MCF 10A (cell line): ENCODE measurements at places on chromosomes 6 and 20. TPM values are rescaled to one million over a fixed set of nuclear protein-coding genes. Genes with fewer than 3 reads are reported as not detected.

DNA sequence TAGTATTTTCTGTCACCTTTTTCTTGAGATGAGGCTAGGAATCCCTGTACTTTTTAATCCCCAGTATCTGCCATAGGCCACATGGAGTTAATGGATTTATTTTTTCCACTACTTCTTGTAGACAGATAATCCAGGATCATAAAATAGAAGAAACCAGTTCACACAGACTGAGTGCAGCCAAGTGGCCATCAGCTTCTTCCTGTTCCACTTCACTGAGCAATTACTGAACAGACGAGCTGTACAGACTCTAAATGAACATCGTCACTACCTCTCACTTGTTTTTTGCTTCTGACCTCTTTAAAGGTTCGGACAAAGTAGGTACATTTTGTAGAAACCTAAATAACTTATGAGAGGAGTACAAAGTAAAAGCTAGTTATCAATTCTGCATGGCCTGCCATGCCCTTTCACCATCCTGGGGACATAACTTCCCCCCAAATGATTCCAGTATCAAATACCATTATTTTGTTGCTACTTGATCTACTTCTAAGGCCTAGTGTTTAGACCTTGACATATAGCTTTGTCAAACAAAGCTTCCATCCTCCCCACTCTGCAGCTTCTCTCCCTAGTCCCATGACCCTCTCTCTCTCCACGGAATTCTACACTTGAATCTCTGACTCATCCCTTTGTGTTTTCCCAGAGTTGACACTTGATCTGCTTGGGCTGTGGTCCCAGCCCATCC, 34.4 kb upstream of the ARHGAP18 start:
- peak; percentile 90 for DNase-seq

DNA sequence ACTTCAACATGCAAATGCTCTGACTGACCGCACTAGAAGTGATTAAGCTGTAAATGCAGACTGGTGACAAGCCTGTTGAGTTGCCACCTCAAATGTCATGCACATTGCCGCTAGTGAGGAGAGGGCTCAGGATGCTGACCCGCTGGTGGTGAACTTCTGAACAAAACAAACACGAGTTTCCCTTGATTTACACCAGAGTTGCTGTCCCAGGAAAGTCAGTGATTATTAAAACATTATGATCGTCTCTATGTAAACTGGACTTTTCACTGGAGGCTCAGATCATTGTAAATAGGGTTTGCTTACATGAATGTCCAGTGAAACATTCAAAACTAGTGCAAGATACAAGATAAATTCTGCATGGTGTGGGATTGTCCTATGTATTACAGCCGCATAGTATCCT, 420.1 kb downstream of the PREX1 start:
- DNase-seq, result no peak

- peak; percentile 65 for DNase-seq
Measured at GRCh38 chr20:37714978-37715672, 21.3 kb downstream of the CTNNBL1 start.

- no peak for DNase-seq
Measured at GRCh38 chr6:116472706-116473105, 11.5 kb downstream of the CALHM6 start.

The ARMH2 gene
- total RNA-seq, result not detected in 2 replicates

DNA sequence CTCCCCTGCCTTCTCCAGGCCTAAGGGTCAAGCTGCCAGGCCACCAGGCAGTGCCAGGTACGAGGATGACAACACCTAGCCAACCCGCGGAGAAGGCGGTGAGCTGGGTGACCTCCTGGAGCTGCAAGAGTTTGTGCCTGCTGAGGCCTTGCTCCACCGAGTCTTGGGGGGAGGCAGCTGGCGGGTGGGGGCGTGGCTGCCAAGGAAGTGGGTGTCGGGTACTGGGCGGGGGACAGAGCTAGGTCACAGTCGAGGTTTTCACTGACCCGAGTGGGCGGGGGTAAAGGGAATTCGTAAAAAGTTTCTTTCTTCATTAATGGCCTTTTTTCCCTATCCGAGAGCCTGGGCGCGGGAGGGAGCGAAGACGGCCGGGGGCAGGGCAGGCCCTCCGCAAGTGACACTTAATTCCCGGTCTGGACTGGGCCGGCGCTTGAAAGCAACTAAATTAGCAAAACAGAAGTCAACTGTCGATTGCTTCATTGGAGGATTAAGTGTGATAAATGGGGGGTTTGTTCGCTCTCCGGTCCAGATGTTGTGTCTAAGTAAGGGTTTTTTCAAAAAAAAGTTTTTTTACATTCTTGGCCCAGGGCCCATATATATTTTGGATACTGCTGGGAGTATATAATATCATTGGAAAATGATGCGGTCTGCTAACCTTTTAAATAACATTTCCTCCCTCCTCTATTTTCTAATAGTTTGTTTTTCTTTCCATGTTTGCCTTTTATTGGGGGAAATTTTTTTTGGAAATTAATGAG, 43.1 kb upstream of the FOXP4 start:
- DNase-seq, result no peak

DNA sequence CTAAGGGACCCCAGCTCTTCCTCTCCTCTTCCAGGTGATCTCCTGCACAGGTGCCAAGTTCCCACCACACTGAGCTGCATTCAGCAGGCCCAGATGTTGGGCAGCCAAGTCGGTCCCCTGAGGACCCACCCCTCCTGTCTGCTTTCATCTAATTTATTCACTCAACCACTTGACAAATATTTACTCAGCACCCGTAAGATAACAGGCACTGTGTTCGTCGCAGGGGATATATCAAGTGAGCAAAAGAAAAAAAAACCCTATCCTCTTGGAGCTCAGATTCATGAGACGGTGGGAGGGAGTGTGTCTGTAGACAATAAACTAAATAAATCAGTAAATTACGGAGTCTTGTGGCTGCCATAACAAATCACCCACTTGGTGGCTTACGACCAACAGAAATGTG, 143.6 kb downstream of the MRPL14 start:
- DNase-seq, result no peak

The PGC gene
- total RNA-seq, result not detected in 2 replicates

DNA sequence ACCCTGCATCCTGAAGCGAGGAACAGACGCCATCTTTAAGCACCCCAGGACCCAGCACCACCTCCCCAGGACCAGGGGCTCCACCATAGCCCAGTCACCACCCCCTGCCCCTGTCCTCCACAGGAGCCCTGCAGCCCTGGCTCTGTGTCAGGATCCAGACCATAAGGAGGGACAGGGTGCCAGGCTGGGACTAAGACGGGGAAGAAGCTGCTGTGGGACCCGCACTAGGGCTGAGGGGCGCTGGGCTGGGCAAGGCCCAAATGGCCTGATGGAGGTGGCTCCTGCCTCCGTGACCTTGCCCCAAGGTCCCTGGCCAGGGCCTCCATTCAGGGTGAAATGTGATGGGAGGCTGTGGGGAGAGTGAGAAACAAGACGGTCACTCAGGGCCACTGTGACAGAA, 385.6 kb downstream of the TAF4 start:
- DNase-seq, result no peak

The ERVFRD-1 gene
- total RNA-seq, result not detected in 2 replicates

GRCh38 chr6:111818539-111819226, 54.6 kb downstream of the FYN start:
- no peak for DNase-seq

GRCh38 chr6:87210979-87211378, 55.6 kb downstream of the ZNF292 start:
- DNase-seq, result no peak

- DNase-seq, result no peak
Measured at GRCh38 chr20:25280051-25280573, 32.2 kb downstream of the PYGB start.

DNA sequence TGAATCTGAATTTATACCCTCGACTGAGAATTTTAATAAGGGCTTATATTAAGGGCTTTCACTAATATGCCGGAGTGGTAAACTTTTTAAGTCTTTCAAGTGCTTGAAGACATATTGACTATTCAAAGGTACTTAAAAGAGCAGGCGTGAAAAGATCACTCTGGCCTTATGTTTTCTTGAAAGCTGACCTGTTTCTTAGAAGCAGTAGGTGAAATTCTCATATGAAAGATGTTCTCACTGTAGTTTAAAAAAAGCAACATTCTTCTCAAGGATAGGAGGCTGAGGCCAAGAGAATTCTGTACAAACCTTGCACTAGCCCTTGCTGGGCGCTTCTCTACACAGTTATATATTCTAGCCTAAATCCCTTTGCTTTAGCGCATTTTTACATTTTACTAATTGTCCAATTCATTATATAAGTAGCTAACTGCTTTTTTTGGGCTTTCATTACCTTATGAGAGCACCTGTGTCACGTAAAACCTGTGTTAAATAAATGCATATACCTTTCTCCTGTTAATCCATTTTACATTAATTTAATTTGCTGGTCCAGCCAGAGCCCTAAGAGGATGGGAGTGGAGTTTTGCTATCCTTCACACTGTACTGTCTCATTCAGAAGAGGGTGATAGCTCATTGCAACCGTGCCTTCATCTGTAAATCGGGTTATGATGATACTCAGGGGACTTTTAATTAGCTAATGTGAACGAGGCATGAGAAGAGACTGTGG, 59.6 kb upstream of the HFE start:
- DNase-seq, result no peak

DNA sequence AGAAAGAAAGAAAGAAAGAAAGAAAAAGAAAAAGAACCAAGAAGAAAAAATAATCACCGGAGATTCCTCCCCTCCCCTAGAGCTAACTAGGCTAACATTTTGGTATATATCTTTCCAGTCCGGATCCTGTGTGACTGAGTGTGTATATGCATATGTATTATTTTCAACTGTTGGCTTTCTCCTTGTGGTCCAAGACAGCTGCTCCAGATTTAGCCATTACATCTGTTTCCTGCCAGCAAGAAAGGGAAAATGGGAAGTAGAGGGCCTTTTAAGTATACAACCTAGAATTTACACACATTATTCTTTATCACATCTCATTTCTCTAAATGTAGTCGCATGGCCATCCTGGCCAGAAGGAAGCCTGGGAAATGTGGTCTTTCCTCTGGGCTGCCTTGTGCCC, 15.2 kb downstream of the SLC52A3 start:
- DNase-seq, result no peak

The EPB41L2 gene
- total RNA-seq, result 22.5 and 33.3 TPM in 2 replicates
